ENCODE measurements at places on chromosomes 3 and 15.

GRCh38 chr3:33831053-33831452 is 32.6 kb downstream of the PDCD6IP start:
- H3K4me3 ChIP-seq = no peak overlapping the region
- H3K36me3 ChIP-seq = peaks cover 43% of the 10 kb centered on the region
- H3K27me3 ChIP-seq = no peaks in the 10 kb centered on the region
- DNase-seq = no peak
- H3K4me1 ChIP-seq = no peaks in the 10 kb centered on the region
- H3K27ac ChIP-seq = no peak overlapping the region

DNA sequence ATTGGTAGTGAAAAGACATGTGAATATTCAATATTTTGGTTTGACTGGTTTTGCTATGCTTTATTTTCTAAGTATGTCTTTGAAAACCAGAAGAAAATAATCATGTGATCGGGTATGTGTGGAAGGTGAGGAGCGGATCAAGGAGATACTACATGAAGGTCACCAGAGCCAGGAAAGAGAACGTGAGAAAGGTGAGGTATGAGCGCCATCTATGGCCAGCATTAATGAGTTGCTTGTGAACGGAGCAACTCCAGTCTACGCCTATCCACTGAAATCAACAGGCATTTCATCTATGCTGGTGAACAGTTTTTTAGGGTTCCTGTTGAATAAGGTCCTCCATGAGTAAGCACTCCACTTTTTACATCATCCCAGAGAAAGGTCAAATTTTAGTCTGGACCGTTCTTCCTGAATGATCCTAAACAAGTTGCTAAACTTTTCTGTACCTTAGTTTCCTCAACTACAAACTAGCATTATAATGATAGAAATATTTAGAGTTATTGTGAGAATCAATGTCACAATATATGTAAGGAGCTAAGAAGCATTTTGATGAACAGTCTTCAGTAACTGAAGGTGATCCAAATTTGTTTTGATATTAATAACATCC is 1435.2 kb upstream of the CADM2 start:
- no peaks in the 10 kb centered on the region for H3K36me3 ChIP-seq
- DNase-seq = peak; percentile 70
- H3K27me3 ChIP-seq = no peaks in the 10 kb centered on the region
- H3K27ac ChIP-seq = no peak overlapping the region
- H3K4me3 ChIP-seq = no peak overlapping the region

DNA sequence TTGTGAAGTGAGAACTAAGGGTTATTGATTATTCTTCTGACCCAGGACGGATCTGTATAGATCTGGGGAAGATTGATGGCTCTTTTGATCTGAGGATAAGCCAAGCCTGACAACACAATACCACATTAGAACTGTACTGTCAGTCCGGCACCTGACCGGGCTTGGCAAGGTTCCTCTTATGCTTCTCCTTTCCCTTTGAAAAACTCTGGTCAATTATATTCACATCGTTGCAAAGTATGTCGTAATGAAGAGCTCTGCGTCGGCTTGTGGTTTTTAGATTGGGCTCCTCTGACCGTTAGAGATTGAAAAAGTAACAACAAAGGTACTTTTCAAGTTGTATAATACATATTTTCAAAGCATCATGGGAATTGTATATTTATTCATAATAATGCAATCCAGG is 389.8 kb downstream of the NR2F2 start:
- DNase-seq = no peak
- no peak overlapping the region for H3K4me3 ChIP-seq
- no peaks in the 10 kb centered on the region for H3K4me1 ChIP-seq
- H3K36me3 ChIP-seq = no peaks in the 10 kb centered on the region
- no peak overlapping the region for H3K27ac ChIP-seq

- no peaks in the 10 kb centered on the region for H3K36me3 ChIP-seq
- H3K27ac ChIP-seq = no peak overlapping the region
- no peak overlapping the region for H3K4me3 ChIP-seq
- H3K4me1 ChIP-seq = peaks cover 15% of the 10 kb centered on the region
Observed at GRCh38 chr15:99435877-99436541, 129.8 kb upstream of the MEF2A start.

GRCh38 chr3:148077318-148077923 is 620.3 kb upstream of the AGTR1 start:
- no peak for DNase-seq
- H3K27me3 ChIP-seq = peaks cover 2% of the 10 kb centered on the region
- peaks cover 8% of the 10 kb centered on the region for H3K4me1 ChIP-seq

DNA sequence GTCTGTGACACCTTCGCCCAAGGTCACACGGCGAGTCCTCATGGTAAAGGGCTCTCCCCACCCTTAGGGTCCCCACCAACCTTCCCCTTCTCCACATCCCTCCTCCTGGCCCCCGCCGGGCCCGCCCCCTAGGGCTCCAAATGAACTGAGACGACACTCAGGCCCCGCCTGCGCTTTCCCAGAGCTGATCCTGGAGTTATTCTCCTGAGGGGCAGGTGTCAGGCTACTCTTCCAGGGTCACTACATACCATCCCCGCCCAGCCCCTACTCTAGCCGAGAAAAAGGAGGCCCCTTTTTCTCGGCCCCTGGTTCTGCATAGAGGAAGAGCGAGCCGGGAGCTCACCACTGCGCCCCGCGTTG is 292 bp downstream of the USP4 start:
- peak overlapping the region; percentile 94 for H3K4me3 ChIP-seq
- H3K27me3 ChIP-seq = no peaks in the 10 kb centered on the region
- peaks cover 10% of the 10 kb centered on the region for H3K36me3 ChIP-seq
- no peak for DNase-seq
- H3K27ac ChIP-seq = peak overlapping the region; percentile 95

- H3K4me1 ChIP-seq = no peaks in the 10 kb centered on the region
- no peak overlapping the region for H3K27ac ChIP-seq
- no peak overlapping the region for H3K4me3 ChIP-seq
- peaks cover under 1% of the 10 kb centered on the region for H3K27me3 ChIP-seq
- no peak for DNase-seq
- H3K36me3 ChIP-seq = no peaks in the 10 kb centered on the region
Observed at GRCh38 chr15:25715536-25716413, 147.4 kb downstream of the ATP10A start.

DNA sequence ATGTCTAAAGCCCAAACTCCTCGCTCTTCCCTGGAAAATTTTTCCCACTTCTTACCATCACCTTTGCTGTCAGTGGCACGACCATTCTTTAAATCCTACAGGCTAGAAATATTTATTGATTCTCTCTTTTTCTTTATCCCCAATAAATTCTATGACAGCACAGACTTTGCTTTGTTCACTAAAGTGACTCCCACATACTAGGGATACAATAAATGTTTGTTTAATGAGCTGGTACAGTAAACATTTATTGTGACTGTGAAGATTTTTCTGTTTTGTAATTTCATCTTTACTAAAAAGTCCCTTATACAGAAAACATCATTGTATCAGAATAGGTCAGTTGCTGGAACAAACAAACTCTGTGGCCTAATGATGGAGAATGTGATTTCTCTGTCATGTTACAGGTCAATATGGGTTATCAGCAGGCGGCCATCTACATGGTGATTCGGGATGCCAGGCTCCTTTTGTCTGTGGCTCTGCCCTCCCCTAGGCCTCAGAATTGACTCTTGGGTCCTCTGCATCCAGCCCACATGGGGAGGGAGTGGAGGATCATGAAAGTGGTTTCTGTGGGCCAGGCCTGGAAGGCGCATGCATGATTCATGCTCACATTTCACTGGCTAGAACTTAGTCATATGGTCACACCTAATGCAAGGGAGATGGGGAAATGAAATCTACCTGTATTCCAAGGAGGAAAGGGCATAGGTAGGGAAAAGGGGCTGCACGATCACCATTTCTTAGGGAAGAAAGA is 22.7 kb upstream of the KNG1 start:
- H3K27ac ChIP-seq = peak overlapping the region; percentile 18
- peaks cover 21% of the 10 kb centered on the region for H3K27me3 ChIP-seq
- H3K4me3 ChIP-seq = no peak overlapping the region
- H3K36me3 ChIP-seq = no peaks in the 10 kb centered on the region
- H3K4me1 ChIP-seq = peaks cover 15% of the 10 kb centered on the region
- DNase-seq = no peak

DNA sequence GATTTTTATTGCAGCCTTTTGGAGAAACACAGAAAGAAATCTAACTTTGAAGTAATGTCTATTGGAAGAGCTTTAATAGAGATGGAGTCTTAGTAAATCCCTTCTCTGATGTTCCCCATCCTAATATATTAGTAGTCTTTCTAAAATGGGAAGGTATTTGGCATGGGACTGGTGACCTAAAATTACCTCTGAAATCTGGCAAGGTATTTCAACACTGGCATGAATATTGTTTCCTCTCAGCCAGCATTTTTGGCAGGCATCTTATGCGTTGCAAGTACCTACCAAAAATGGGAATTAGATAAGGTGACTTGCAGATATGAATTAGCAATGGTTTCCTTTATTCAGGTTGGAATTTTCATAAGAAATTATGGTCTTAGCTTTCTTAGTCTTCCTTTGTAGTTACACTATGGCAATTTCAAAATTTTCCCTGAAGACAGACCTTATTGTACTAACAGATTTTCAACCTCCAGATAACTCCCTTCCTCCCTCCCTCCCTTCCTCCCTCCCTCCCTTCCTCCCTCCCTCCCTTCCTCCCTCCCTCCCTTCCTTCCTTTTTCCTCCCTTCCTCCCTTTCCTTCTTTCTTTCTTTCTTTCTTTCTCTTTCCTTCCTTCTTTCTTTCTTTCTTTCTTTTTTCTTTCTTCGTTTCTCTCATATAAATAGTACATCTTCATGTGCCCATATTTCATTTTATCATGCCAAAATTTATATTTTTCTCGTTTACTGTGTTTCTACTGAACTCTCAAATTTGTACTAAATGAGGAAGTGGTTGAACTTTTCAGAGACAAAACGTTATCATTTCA is 168.2 kb upstream of the KCNMB2 start:
- no peaks in the 10 kb centered on the region for H3K27me3 ChIP-seq
- no peak for DNase-seq

- H3K27ac ChIP-seq = peak overlapping the region; percentile 83
- H3K27me3 ChIP-seq = peaks cover 58% of the 10 kb centered on the region
- H3K4me1 ChIP-seq = peaks cover 31% of the 10 kb centered on the region
- no peak for DNase-seq
Observed at GRCh38 chr3:157438194-157438730, 1.6 kb downstream of the PTX3 start.

GRCh38 chr3:127066635-127067034 is 83.7 kb downstream of the PLXNA1 start:
- H3K36me3 ChIP-seq = no peaks in the 10 kb centered on the region
- no peak for DNase-seq
- no peak overlapping the region for H3K27ac ChIP-seq
- H3K27me3 ChIP-seq = peaks cover 27% of the 10 kb centered on the region
- no peak overlapping the region for H3K4me3 ChIP-seq
- H3K4me1 ChIP-seq = no peaks in the 10 kb centered on the region

GRCh38 chr3:117761703-117762620 is 1052.4 kb downstream of the TUSC7 start:
- H3K36me3 ChIP-seq = no peaks in the 10 kb centered on the region
- DNase-seq = no peak
- H3K27me3 ChIP-seq = no peaks in the 10 kb centered on the region
- peaks cover 36% of the 10 kb centered on the region for H3K4me1 ChIP-seq

GRCh38 chr3:23325466-23326065 is 122.4 kb downstream of the UBE2E2 start:
- no peaks in the 10 kb centered on the region for H3K4me1 ChIP-seq
- no peaks in the 10 kb centered on the region for H3K27me3 ChIP-seq
- H3K27ac ChIP-seq = no peak overlapping the region
- no peak overlapping the region for H3K4me3 ChIP-seq
- H3K36me3 ChIP-seq = no peaks in the 10 kb centered on the region

DNA sequence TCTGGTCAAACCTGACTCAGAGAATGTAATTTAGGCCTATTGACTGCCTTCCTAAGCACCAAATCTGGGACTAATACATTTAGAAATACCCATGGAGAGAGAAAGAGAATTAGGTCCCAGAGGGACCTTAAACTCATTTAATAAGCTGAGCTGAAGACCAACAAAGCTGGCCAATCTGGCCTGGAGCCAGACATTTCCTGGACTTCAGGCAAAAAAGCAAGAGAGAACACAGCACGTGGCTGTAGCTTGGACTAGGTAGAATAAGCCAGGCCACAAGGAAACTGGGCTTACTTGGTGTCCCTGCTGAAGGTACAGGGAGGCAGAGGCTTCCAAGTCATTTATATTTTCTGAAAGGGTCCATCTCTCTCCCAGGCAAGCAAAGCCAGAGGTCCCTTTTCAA is 88.1 kb downstream of the RTP4 start:
- H3K4me1 ChIP-seq = no peaks in the 10 kb centered on the region
- no peak overlapping the region for H3K4me3 ChIP-seq
- no peaks in the 10 kb centered on the region for H3K27me3 ChIP-seq
- H3K27ac ChIP-seq = no peak overlapping the region

DNA sequence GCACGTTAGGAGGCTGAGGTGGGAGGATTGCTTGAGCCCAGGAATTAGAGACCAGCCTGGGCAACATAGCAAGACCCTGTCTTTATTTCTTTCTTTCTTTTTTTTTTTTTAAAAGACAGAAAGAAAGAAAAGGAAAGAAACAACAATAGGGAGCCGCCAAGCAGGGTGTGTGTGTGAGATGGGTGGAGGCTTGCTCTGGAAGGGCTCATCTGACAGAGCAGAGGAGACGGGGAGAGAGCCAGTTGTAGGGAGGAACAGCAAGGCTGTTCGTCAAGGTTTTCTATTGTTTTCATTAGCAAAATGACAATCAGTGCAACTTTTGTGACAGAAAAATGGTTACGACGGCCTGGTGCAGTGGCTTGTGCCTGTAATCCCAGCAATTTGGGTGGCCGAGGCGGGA is 69.3 kb downstream of the CDC25A start:
- H3K27ac ChIP-seq = no peak overlapping the region
- no peak overlapping the region for H3K4me3 ChIP-seq
- no peaks in the 10 kb centered on the region for H3K27me3 ChIP-seq
- H3K4me1 ChIP-seq = peaks cover 8% of the 10 kb centered on the region

DNA sequence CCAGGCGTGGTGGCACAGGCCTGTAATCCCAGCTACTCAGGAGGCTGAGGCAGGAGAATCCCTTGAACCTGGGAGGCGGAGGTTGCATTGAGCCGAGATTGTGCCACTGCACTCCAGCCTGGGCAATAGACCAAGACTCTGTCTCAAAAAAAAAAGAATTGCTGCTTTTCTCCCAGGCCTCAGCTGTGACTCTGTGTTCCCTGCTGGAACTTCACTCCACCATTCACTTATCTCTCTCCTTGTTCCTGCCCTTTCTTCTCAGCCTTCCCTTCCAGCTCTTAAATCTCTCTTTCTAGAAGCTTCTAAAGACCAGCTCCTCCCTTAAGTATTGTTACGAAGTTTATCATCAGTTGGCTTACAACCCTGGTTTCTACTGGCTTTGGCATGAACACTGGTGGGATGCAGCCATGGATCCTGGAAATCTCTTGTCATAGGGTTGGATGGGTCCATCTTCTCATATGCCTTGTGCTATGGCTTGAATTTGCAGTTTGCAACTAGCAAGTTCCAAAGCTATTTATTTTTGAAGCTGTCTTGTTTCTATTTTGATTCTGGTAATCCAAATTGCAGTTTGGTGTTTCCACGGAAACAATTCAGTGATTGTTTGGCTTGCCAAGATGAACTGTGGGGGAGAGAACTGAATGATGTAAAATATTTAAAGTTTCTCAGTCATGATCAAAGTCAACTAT is 10.5 kb downstream of the C3orf62 start:
- H3K4me1 ChIP-seq = peaks cover 17% of the 10 kb centered on the region
- H3K4me3 ChIP-seq = no peak overlapping the region
- no peak for DNase-seq

GRCh38 chr3:46191730-46192129 is 16.4 kb downstream of the CCR1 start:
- no peak for DNase-seq
- H3K27me3 ChIP-seq = peaks cover 2% of the 10 kb centered on the region
- no peaks in the 10 kb centered on the region for H3K36me3 ChIP-seq
- H3K27ac ChIP-seq = no peak overlapping the region
- no peaks in the 10 kb centered on the region for H3K4me1 ChIP-seq
